ENCODE measurements at places on chromosomes 2 and 18. TPM values are rescaled to one million over a fixed set of nuclear protein-coding genes. Genes with fewer than 3 reads are reported as not detected.

DNA sequence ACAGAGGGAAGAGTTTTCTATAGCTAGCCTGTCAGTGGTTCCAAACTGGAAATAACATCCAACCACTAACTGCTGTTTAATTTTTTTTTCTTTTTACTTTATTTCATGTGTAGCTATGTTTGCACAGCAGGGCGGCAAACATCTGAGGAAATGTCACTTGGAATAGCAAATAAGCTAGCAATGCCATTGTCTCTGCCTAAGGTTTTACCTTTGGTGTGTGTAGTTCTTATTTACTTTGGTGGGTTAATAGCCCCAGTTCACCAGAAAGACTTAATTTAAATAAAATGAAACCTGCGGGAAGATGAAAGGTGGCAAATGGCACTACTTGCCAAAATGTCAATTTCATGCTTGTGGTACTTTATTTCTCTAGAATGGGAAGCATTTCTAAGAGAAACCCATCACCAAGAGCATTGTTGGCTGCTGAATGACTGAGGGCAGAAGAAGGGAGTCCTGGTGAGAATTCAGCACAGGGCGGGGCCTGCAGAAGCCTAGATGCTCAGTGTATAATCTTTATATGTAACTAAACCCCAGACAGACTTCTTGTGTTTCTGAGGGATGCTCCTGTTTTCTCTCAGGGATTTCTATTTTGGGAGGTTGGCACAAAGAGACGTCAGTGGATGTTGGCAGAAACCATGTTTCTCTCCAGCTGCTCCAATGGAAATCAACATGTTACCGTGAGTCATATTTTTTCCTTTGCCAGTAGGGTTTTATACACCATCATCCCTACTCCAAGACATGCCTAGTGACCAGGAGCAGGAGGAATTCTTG lies 300.4 kb upstream of the NT5C1B start:
- H3K4me1 ChIP-seq, result peaks cover 11% of the 10 kb centered on the region
- H3K36me3 ChIP-seq, result no peaks in the 10 kb centered on the region
- H3K27me3 ChIP-seq, result no peaks in the 10 kb centered on the region
- DNase-seq, result no peak

- H3K4me3 ChIP-seq, result no peak overlapping the region
- peak; percentile 16 for DNase-seq
- H3K36me3 ChIP-seq, result no peaks in the 10 kb centered on the region
Measured at GRCh38 chr2:208072250-208072892, 47.0 kb upstream of the PLEKHM3 start.

DNA sequence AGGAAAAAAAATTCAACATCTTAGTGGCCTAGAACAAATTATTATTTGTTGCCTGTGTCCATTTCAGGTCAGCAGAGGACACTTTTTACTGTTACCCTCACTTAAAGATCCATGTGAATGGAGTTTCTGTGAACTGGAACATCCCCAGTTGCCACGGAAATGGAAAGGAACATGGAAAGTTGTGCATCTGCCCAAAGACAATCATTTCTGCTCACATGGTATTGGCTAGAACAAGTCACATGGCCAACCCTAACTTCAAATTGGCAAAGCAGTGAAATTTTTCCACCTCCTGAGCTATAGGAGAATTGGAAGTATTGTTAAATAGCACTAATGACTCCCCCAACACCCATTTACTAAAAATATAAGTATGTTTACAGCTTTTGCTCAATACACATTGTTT lies 71.2 kb upstream of the CCBE1 start:
- H3K4me1 ChIP-seq, result no peaks in the 10 kb centered on the region
- H3K27me3 ChIP-seq, result no peaks in the 10 kb centered on the region
- no peak for DNase-seq
- H3K27ac ChIP-seq, result no peak overlapping the region

- H3K27ac ChIP-seq, result no peak overlapping the region
- DNase-seq, result no peak
- no peaks in the 10 kb centered on the region for H3K27me3 ChIP-seq
- no peaks in the 10 kb centered on the region for H3K4me1 ChIP-seq
- H3K36me3 ChIP-seq, result no peaks in the 10 kb centered on the region
Measured at GRCh38 chr2:212477571-212477970, 61.0 kb downstream of the ERBB4 start.

DNA sequence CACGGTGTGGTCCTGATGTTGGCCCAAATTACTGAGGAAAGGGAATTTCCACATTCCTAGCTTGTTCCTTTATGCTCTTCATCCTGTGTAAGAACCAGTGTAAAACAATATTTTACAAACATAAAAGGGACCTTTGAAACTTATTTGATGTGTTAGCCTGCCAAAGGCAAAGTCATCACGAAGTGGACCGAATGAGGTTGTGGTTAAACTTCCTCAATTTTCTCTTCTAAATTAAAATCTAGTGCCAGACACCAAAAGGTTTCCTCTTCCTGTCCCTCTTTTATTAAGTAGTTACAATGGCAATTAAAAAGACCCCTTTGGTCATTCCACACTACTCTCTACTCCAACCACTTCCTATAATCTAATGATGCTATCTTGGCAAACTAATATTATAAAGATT lies 279.8 kb downstream of the AFF3 start:
- peaks cover 34% of the 10 kb centered on the region for H3K4me1 ChIP-seq
- H3K27me3 ChIP-seq, result no peaks in the 10 kb centered on the region
- H3K4me3 ChIP-seq, result no peak overlapping the region
- H3K36me3 ChIP-seq, result no peaks in the 10 kb centered on the region
- DNase-seq, result no peak
- no peak overlapping the region for H3K27ac ChIP-seq

- no peaks in the 10 kb centered on the region for H3K36me3 ChIP-seq
- H3K4me1 ChIP-seq, result peaks cover 26% of the 10 kb centered on the region
- no peak for DNase-seq
Measured at GRCh38 chr18:26511339-26512071, 36.8 kb downstream of the KCTD1 start.

DNA sequence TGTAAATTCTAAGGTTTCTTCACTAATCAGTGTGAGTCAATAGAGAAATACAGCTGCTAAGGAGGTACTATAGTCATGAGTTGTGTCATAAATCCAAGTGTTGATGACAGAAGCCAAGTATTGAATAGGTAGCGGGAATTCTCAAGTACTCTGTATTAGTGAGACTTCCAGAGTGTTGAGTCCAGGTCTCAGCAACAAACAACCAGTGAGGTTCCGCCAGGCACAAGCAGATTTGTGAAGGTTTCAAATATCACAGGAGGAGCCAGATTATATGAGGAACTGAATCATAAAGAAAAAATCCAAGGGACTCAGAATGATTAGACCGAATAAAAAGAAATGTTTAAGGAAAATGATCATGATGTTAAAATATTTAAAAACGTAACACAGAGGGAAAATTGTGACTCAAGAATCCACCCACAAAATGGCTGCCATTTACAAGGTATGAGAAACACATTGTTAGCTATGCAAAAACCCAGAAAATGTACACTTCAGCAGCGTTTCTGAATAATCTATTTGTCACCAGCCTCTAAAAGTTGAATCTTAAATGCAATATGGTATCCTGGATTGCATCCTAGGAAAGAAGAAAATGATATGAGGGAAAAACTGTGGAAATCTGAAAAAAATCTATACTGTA lies 27.3 kb upstream of the EVA1A start:
- H3K27ac ChIP-seq, result no peak overlapping the region
- H3K36me3 ChIP-seq, result no peaks in the 10 kb centered on the region
- H3K4me3 ChIP-seq, result no peak overlapping the region
- DNase-seq, result no peak

DNA sequence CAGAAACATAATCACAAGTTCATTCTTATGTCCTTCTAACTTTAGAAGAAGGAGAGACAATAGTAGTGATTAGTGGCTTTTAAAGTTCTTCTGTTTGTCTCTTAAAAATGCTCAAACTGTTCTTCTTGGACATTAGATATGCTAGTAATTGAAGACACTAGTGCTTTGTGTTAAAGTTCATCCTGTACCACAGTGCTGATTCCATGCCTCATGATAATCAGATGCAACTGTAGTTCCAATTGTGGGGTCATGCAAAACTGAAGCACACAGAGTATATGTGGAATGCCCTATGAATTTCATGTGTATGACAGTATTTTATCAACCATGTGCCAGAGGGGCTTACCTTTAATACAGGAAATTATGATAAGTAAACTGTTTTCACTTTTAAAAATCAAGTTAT lies 11.4 kb upstream of the KCNJ13 start:
- no peaks in the 10 kb centered on the region for H3K27me3 ChIP-seq
- no peaks in the 10 kb centered on the region for H3K4me1 ChIP-seq
- H3K36me3 ChIP-seq, result peaks cover 34% of the 10 kb centered on the region
- DNase-seq, result no peak
- H3K4me3 ChIP-seq, result no peak overlapping the region

DNA sequence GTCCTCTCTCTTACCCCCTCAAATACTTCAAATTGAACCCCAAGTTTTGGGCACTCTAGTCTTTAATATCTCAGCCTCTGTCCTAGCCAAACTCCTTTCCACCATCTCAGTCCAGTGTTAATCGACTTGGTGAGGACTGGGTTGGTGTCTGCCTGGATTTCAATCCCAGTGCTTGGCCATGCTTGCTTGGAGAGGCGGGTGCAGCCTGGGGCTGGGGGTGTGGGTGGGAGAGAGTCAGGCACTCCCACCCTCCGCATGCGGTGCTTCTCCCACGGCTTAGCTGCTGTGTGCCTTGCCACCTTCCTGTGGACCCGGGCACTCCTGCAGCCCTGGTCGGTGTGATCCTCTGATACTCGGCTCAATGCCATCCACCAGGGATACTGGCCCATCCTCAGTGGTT lies 220.8 kb upstream of the HDAC4 start:
- H3K27me3 ChIP-seq, result no peaks in the 10 kb centered on the region
- H3K4me3 ChIP-seq, result no peak overlapping the region
- no peaks in the 10 kb centered on the region for H3K36me3 ChIP-seq
- H3K27ac ChIP-seq, result no peak overlapping the region

- no peak overlapping the region for H3K4me3 ChIP-seq
- H3K27ac ChIP-seq, result no peak overlapping the region
- H3K36me3 ChIP-seq, result no peaks in the 10 kb centered on the region
- no peaks in the 10 kb centered on the region for H3K27me3 ChIP-seq
Measured at GRCh38 chr2:228681979-228682378, 500.5 kb upstream of the SPHKAP start.

GRCh38 chr2:50143822-50144575 lies 887.9 kb downstream of the NRXN1 start:
- peak; percentile 5 for DNase-seq
- peak overlapping the region; percentile 37 for H3K4me3 ChIP-seq
- H3K27ac ChIP-seq, result peak overlapping the region; percentile 10

DNA sequence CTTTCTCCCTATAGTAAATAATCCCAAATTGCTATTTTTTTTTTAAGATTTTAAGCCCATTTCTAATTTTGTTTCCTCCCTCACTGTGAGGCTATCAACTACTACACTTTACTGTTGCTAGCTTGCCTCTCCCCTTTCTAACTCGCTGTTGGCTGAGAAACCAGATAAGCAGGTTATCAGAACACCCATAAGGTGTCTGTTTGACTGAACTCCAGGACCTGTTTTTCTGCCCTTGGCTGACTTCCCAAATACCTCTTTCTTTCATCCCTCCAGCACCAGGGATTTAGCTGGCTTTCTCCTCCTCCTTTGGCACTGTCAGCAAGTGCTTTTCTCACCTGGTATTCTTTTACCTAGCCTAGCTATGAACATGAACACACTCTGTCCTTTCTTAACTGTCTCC lies 11.1 kb downstream of the TRAK2 start:
- no peaks in the 10 kb centered on the region for H3K36me3 ChIP-seq
- no peak for DNase-seq
- H3K27ac ChIP-seq, result no peak overlapping the region
- no peak overlapping the region for H3K4me3 ChIP-seq

GRCh38 chr2:227717687-227718567 lies at the start of gene SLC19A3:
Gene SLC19A3, minus strand, starts transcription at chr2:227718028. Its CDS starts 15,710 bp downstream, at chr2:227702318.
- no peaks in the 10 kb centered on the region for H3K4me1 ChIP-seq
- no peaks in the 10 kb centered on the region for H3K27me3 ChIP-seq
- DNase-seq, result peak; percentile 81
- H3K4me3 ChIP-seq, result peak within 1 kb of the TSS; percentile 48

DNA sequence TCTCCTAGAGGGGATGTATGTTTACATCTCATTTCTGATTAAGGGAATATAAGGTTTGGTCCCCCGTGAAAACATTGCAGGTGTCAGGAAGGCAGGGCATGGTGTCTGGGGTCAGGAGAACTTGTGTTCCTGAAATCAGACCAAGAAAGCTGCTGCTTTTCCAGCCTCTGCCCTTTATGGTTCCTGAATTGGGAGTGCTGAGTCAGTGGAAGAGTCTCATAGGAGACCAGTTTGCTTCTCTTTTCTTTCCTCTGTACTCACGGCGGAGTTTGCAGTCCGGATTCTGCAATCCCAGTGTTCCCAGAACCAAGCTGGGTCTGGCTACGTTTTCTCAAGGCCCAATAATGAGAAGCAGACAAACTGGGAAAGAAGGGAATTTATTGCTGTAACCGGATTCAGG lies 5.1 kb upstream of the MARCO start:
- H3K4me3 ChIP-seq, result no peak overlapping the region
- no peaks in the 10 kb centered on the region for H3K27me3 ChIP-seq
- H3K36me3 ChIP-seq, result no peaks in the 10 kb centered on the region
- H3K27ac ChIP-seq, result no peak overlapping the region
- no peaks in the 10 kb centered on the region for H3K4me1 ChIP-seq

GRCh38 chr2:43220229-43220751 lies 6.1 kb downstream of the ZFP36L2 start:
- peak overlapping the region; percentile 98 for H3K27ac ChIP-seq
- H3K4me3 ChIP-seq, result peak overlapping the region; percentile 90
- H3K36me3 ChIP-seq, result peaks cover 8% of the 10 kb centered on the region
- H3K27me3 ChIP-seq, result no peaks in the 10 kb centered on the region

- DNase-seq, result peak; percentile 12
- no peaks in the 10 kb centered on the region for H3K27me3 ChIP-seq
- H3K36me3 ChIP-seq, result no peaks in the 10 kb centered on the region
- H3K4me1 ChIP-seq, result no peaks in the 10 kb centered on the region
- peak overlapping the region; percentile 4 for H3K4me3 ChIP-seq
Measured at GRCh38 chr18:29083545-29083944, 906.6 kb upstream of the CDH2 start.

DNA sequence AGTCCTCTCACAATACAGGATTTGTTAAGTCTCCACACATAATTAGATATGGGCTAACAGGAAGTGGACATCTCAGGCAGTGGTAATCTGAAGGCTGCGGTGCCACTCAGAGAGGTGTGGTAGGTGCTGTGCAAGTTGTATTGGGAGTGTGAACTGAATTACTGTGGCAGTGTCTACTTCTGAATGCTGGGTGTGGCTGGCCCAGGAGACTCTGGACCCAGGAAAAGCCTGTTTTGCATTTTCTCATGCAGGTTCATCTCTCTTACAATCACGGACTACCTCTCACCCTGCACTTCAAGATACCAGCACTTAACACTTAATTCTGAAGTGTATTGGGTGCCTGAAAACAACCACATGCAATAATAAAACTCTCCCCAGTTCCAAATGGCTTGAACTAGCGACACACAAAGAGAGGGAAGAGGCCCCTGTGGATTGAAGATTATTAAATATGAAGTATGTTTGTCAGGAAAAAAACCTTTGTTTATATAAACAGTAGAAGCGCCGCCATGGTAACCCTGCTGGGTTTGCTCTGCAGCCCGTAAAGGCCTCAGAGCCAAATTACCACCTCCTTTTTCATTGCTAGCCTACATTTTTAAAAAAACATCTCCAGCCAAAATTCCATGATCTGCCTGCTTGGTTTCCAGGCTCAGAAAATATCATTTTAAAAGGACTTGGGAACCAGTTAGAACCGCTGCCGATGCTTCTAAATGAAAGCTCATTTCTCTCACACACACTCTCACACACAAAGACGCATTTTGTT lies 77.5 kb downstream of the GFPT1 start:
- peaks cover 3% of the 10 kb centered on the region for H3K4me1 ChIP-seq
- peak overlapping the region; percentile 47 for H3K27ac ChIP-seq
- no peaks in the 10 kb centered on the region for H3K36me3 ChIP-seq
- peak; percentile 61 for DNase-seq

The LINC00305 gene
- total RNA-seq, result not detected

The ARHGAP28 gene
- total RNA-seq, result 2.0 TPM

The C18orf54 gene
- total RNA-seq, result 1.5 TPM

The DYNAP gene
- total RNA-seq, result not detected

The MAP4K3 gene
- total RNA-seq, result 35.4 TPM

The CHAC2 gene
- 4.7 TPM for total RNA-seq

The RSAD2 gene
- total RNA-seq, result 4.6 TPM

The NGEF gene
- total RNA-seq, result not detected

Measured in heart right ventricle (tissue), 16 donors.